Hematopoietic multipotent progenitor cell treated with erythropoietin and hydrocortisone succinate and interleukin-3 and kit ligand, for 8 days (in vitro differentiated cells): ENCODE measurements at places on chromosomes 3 and 15.

DNA sequence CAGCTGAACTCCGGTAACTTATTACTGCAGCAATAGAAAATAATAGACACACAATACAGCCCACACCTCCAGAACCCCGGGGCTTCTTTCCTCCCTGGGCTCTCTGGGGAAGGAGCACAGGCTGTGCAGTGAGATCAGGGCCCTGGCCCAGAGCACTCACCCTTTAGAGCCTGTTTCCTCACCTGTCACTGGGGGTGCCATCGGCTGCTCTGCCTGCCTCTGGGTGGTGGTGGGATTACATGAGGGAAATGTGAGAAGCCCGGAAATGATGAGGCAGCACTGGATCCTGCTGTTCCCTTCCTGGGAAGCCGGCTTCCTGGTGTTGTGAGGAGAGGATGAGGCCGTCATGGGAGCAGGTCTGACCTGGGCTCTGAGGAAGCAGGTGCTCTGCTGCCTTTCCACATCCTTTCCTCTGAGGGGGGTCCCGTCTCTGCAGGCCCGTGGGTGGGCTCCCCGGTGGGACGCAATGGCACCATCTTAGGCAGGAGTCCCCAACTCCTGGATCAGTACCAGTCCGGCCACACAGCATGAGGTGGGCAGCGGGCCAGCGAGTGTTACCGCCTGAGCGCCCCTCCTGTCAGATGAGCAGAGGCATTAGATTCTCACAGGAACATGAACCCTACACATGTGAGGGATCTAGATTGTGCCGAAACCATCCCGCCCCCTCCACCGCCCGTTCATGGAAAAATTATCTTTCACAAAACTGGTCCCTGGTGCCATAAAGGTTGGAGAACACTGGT, 220.9 kb upstream of the CTDSPL start:
- no peak for DNase-seq

DNA sequence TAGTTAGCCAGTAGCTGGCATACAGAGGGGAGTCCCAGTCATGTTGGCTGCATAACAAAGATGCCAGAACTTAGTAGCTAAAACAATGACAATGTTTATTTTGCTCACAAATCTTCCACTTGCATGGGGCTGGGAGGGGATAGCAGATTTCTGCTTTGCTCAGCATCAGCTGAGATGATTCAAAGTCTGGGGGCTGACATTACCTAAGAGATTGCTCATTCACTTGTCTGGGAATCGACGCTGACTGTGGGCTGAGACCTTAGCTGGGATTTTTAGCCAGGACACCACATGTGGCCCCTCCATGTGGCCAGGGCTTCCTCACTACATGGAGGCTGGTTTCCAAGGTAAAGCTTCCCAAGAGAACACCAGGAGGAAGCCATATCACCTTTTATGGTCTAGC, 12.7 kb upstream of the CFAP100 start:
- no peak for DNase-seq

DNA sequence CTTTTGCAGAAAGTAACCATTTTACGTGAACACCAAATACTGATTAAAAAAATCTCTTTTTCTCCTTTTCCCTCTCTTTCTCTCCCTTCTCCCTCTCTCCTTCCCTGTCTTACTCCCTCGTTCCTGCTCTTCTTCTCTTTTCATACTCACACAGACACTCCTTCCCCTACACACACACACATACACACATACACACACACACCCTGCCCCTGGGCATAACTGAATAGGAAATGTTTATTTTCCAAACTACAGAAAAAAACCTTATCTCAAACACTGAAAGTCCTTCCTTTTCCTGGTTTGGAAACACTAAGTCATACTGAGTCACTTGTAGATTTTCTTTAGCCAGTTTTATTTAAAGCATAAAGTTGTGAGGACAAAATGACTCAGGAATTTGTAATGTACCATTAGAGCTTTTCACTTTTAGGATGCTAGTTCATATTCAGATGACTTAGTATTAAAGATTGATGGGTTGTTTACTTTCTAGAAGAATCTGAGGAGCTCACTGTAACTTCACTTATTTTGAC, 62.4 kb downstream of the MBNL1 start:
- peak; percentile 54 for DNase-seq

DNA sequence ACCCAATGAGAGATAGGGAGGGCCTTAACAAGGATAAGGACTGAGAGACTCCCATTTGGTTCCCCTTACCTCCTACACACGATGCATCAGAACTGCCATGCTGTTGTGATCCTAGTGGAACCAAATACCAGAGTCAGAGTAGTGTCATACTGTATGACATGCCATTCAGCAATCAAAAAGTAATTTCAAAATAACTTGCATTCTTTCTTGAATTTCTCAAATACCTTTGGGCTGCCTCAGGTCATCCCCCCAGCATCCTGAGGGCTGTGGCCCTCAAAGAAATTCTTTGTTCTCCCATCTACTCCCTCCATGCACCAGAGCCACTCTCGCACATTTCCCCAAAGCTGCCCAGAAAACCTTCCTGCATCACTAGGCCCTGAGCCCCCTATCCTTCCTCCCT, 68.9 kb upstream of the PPP2R3A start:
- DNase-seq: no peak

DNA sequence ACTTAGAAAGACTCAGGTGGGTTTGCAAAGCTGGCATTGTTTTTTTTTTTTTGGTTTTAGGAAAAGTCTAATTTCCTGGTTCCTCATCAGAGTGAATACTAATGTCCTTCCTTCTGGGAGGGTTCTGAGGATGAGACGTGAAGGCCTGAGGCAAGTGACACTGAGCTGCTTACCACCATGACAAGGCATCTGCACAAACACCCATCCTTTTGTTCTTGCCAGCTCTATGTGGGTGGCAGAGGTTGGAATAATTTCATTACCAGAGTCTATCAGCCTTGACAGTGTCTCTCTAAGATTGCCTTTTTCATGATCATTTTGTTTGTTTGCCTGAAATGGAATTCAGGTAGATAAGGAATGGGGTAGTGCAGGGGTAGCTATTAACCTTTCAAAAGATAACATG, 17.1 kb downstream of the RTP4 start:
- no peak for DNase-seq

GRCh38 chr3:57691411-57692132, 1.3 kb downstream of the DENND6A start:
- no peak for DNase-seq

GRCh38 chr3:12893852-12894251, 52.5 kb upstream of the RPL32 start:
- DNase-seq: no peak

DNA sequence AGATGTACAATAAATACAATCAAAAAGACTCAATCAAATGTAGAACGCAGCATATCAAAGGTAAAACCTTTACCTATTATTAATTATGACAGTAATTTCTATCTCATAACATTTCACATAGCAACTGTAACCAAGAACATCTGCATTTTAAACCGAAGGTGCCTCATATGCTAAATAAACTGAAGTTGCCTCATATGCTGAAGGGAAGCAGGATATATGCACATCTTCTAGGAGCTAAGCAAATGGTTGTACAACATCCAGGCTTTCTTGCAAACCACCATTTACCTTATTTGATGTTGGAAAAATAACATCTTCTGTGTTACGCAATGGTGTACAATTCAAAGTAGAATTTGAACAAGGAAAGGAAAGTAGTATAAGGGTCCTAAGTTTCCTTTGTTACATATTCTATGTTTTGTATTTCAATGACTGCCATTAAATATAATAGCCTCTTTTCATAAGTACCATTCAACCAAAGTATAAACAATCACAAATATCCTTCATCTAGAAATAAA, 145.9 kb downstream of the SATB1 start:
- no peak for DNase-seq

- peak; percentile 91 for DNase-seq
These were observed 31.5 kb upstream of the AP4E1 start for GRCh38 chr15:50876989-50877360.

DNA sequence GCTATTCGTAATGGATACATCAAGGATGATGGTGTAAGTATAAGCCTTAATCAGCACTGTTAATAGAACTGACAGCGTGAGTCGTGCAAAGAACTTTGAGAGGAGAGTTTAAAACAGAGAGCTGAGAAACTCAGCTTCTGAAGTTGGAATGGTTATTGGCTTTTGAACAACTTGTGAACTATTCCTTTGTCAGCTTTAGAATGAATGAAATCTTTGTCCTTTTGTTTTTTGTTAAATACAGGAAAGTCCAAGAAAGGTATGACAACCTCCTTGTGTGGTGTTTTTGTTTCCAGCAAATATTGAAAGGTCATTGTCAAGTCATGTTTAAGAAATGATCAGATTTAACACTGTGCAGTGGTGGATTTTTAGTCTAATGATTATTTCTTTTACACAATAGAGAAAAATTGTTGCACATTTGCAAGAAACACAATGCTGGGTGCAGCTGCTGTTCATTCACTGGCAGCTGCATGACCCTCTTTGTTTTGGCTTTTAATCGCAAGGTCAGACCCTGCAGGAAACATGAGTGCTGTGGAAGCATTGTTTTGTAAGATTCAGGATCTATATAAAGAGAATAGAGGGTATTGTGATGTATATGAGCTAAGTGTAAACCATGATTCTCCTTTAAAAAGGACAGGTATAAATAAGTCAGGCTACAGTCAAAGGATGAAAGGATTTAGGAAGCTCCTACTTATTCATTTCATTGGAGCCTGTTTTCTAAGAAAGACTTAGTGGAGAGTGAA, 21.7 kb upstream of the ABHD10 start:
- DNase-seq: no peak

DNA sequence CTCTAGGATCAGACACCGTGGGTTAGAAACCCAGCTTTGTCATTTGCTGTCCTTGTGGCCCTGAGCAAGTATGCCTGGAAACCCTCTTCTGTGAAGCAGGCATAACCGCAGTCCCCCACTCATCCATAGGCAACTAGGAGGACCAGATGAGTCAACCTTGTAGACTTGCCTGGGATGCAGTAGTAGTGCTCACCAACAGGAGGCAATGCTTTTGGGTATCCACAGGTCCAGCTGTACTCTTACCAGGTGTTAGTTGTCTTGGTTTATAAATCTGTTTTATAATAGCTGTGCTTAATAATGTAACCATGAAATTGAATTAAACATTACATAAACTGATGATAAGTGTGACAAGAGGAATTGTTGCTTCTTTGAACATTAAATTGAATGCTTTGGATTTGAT, 389.3 kb downstream of the IL20RB start:
- DNase-seq: no peak

GRCh38 chr3:8657804-8658305, 13.3 kb upstream of the SSUH2 start:
- no peak for DNase-seq

- DNase-seq: peak; percentile 83
These were observed 17.2 kb upstream of the ADIPOQ start for GRCh38 chr3:186825294-186825821.

DNA sequence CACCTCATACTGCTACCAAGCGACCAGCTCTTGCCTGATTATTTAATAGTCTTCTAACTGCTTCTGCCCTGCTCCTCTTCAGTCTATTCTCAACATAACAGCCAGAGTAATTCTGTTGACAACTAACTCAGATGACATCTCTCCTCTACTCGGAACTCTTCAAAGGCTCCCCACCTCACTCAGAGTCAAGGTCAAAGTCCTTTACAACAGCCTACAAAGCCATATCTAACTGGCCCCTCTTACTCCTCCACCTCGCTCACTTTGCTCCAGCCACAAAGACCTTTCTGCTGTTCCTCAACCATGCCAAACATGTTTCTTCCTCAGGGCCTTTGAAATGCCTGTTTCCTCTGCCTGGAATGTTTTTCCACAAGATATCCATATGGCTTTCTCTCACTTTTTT, 43.6 kb downstream of the PIK3R4 start:
- no peak for DNase-seq

DNA sequence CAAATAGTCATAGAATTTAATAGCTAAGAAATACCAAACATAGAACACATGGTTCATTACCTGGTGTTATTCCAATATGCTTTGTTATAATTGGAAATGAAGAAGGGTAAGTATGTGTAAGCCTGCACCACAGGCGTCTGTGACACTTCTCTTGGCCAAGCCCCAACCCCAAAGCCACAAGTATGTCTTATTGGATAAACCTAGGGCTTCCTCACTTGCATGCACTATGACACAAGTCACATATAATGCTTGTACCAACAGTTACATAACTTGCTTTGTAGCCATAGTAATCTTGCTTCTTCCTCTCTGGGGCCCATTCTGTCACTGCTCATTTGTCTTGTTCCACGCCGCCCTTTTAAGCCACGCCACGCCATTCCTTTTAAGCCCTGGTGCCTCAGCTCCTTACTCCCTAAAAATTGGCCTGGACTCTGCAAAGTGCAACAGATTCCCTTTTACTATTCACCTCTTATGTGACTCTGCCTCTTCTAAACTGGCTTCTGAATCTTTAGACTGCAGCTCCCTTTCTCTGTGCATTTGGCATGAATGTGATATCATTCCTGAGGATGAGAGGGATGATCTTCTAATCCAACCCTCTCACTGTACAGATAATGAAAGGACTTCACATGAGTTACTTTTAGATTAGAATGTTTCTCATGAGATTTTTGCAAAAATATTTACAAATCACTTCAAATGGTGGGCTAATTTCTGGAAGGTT, 48.1 kb upstream of the EPHA3 start:
- DNase-seq: no peak

- no peak for DNase-seq
These were observed 53.1 kb upstream of the ADAMTS17 start for GRCh38 chr15:100394736-100395440.

GRCh38 chr15:79643393-79643792, 211.3 kb downstream of the MINAR1 start:
- no peak for DNase-seq

GRCh38 chr3:100227511-100227921, 33.3 kb upstream of the TBC1D23 start:
- DNase-seq: no peak

- no peak for DNase-seq
These were observed 545.0 kb downstream of the ZPLD1 start for GRCh38 chr3:102979682-102980354.

DNA sequence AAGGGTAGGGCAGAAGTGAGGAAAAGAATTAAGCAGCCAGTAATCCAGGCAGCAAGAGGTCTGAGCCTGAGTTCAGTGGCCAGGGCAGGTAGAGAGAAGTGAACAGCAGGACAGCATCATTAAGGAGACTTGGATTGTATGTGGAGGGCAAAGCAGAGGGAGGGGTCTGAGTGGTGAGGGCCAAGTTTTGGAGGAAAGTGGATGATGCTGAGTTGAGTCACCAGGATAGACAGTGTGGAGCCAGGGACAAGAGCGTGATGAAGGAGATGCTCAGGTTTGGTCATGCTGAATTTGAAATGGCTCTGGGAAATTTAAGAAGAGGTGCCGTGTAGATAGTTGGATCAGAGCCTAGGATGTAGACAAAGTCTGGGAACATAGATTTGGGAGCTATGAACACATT, 93.1 kb downstream of the ARHGEF26 start:
- DNase-seq: no peak
